ENCODE measurements at places on chromosomes 2 and 18.
A peak's percentile ranks its signal among the peaks of the same experiment; 100 is the strongest.

GRCh38 chr2:203649176-203649814 lies 57.1 kb upstream of the CD28 start:
- no peak for DNase-seq

GRCh38 chr2:58606799-58607198 lies 365.7 kb upstream of the FANCL start:
- DNase-seq, result no peak

DNA sequence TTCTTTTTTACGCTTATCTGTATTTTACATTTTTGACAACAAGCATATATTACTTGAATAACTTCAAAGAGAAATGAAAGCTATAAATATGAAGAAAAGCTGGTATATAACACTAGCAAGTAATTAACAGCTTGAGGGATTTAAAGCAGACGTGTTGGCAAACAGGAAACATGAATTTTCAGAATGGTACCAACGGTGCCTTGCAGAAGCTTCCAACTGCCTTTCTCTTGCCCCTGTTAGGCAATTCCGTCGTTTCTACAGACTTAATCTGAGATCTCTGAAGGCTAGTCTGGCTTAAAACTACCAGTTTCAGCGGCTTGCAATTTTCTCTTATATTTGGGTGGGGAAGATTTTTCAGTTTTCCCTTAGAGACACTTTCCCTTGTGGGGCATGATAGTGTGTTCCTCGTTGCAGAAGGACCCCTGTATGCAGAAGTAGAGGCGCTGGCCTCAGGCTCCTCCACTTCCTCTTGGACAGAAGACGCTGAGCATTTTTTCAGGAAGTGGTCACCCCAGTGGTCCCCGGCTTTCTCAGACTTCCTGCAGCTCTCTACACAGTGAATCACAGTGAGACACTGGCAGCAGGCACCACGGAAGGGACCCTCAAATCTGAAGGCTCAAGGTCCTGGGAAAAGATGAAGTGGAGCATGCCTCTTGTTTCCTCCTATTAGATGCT lies 56.2 kb upstream of the SLC16A14 start:
- peak; percentile 6 for DNase-seq

DNA sequence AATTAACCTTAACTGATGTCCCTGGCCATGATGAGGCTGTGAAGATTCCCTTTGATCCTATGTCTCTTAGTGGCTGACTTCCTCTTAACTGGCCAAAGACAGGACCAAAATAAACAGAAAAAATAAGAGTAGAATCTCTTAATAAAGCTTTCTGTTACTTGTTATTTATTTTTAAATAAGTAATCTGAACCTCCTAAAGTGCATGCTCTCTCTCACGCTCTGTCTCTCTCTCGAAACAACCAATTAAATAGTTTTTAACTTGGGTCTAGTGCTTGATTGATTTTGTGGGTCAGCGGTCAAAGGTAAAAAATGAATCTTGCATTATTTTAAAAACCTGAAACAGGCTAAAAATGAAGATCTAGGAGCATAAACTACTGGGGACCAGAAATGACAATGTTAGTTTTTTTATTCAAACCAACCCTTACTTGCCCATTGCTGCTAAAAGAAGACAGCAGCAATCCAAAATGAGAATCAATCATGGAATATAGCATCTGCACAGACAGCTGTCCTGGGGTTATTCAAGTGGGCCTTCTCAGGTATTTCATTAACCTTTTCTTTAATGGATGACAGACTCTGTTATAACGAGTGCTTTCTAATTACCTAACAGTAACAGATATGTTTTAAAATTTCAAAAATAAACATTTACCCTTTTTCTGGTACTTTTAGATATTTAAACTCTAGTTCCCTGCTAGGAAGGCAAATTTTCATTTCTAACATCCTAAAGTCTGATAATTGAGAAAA lies 11.2 kb downstream of the GAREM1 start:
- DNase-seq, result no peak

DNA sequence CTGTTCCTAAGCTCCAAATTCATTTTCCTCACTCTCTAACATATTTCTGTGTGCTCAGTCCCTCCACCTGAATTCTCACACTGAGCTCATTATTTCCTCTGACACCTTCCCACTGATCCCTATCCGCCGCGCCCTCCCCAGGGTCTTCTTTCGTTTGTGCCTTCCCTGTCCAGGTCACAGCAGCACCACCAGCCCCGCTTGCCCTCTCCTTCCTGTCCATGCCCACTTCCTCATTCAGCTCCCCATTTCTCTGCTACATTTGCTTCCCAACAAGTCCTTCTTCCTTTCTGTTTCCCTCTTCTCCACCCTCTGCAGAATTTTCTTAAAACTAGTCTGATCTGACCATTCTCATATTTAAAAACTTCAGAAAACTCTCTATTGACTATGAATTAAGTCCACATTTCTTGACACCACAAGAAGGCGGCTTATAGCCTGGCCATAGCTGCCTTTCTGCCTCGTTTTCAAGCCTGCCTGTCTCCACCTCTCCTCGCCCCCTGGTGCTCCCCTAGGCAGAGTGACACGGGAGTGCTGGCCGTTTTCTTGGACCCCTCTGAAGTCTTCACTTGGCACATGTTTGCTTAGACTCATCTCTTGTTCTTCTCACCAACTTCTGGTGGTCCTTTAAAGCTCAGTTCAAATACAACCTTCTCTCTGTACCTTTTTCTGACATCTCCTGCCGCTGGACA lies 138.7 kb upstream of the BOD1L2 start:
- no peak for DNase-seq

- DNase-seq, result no peak
Measured at GRCh38 chr2:18209934-18210639, 331.6 kb downstream of the KCNS3 start.

DNA sequence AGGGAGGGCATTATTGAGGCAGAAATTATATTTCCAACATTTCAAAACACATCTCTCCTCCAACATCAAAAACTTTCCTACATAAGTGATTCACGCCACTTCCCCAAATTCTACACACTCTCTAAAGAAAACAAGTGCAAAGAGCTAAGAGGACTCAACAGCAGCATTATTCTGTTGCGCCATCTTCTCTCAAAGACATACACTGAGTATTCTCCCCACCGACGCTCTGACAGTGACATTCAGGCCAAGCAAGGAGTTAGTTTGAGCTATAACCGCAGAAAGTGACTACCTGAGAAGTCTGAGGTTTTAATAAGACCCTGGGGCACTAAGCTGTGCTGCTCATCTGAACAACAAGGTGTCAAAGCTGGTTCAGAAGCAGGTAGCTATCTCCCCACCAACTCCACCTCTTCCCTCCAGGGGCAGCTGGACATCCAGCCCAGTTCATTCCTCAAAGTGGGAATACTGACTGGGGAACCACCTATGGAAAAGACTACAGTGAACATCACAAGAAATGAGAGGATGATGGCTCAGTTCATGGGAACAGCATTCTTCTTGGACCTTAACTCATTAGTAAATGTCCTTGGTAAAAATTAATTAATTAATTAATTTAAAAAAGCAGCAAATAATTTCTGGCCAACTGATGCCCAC lies 309.5 kb upstream of the CCDC68 start:
- no peak for DNase-seq

- DNase-seq, result no peak
Measured at GRCh38 chr2:158723921-158724802, 71.0 kb upstream of the DAPL1 start.

DNA sequence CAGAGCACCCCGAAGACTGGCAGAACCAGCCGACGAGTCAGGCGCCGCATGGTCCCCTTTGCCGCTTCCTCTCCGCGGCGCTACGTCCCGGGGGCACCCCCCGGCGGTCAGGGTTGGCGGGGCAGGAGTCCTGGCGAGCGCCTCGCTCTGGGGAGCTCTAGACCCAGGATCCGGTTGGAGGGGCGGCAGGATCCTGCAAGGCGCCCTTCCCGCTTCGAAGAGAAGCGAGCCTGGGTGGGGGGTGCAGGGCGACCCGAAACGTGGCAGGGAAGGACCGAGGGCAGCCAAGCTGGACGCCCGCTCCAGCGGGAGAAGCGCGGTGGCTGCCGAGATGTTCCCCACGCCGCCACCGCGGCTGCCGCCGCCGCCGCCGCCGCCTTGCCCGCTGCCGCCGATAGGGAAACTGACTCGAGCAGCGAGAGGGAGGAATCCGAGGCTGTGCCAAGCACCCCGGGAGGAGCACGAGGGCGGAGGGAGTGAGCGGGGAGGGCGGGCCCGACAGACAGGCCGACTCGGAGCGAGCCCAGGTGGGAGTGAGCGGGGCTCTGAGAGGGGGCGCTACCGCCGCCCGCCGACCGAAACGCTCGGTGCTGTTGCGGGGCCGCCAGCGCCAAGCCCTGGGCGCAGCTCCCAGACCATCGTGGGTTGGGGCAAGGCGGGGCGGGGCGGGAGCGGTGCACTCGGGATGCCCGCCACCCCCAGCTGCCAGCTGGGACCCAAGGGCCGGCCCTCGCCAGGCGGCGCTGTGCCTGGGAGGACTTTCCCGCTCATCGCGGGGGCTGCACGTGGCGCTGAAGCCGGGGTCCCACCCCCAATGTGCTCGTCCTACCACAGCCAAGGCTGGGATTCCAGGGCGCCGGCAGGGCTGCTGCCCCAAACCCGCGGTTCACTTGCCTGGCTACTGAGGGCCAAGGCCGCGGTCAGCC lies at the start of gene GALNT14:
GALNT14 (minus strand) TSS at position 404 of the 926 bp plus-strand sequence; CDS start at position 50, 354 bp downstream.
- peak; percentile 72 for DNase-seq

DNA sequence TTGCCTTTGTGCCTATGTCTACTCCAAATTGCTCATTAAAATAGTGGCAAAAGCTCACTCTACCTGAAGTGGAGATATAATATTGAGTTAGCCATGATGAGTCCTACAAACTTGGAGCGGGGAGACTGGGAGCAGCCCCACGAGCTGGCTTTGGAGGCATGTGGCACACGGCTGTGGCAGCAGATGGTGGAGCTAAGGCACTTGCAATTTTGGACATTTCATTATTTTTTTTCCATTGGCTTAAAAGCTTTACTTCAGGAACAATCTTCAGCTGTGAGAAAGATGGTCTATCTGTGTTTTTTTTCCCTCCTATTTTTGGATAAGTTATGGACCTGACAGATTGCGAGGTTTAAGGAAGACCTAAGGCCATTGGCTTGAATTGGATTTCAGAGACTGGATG lies 578.3 kb downstream of the CMPK2 start:
- no peak for DNase-seq

GRCh38 chr18:47280121-47280520 lies 28.7 kb upstream of the SKOR2 start:
- DNase-seq, result no peak

DNA sequence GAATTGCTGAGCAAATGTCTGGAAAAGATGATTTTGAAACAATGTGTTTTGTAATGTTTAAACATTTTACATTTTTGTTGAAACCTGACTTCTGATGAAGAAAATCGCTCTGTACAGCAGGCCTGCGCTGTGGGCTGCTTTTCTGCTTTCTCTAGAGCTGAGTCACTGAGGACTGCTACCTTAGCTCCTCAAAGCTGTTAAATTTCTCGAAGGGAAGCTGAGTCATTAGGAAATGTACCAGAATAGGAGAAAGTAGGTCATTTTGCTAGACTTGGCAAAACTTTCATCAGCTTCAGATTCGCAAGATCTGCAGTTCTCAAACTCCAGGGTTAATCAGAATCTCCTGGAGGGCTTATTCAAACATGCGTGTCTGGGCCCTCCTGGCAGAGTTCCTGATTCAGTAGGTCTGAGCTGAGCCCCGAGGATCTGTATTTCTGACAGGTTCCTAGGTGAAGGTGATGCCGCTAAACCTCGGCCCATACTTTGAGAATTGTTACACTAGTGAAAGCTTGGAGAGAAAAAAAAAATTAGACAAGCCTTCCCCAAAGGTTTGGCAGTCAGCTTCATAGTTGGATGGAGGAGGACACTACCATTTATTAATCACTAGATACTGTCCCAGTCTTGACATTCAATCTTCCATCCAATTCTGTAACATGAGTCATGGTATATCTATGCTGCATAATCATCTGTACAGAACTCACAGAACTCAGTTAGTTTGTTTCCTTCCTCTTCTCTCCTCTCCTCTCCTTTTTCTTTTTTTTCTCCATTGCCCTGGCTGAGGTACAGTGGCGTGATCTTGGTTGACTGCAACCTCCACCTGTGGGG lies 297.6 kb downstream of the PARD3B start:
- DNase-seq, result peak; percentile 43

DNA sequence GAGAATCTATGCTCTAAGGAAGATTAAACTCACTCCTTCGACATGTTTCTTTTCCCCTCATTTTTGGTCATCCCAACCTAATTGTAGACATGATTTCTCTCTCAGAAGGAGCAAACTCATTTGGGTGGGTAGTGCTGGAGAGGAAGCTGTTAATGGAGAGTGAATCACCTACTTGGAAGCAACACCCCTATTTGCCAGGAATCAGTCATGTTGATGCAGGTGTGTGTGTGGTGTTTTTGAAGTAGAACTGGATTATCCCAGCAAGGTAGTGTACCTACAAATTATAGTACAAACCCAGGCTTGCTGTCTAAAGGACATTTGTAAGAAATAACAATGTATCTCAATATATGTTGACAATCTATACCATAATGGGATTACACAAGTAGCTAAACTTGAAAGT lies 186.4 kb downstream of the EPHA4 start:
- no peak for DNase-seq

GRCh38 chr2:1681323-1682180 lies 62.8 kb downstream of the PXDN start:
- DNase-seq, result no peak

DNA sequence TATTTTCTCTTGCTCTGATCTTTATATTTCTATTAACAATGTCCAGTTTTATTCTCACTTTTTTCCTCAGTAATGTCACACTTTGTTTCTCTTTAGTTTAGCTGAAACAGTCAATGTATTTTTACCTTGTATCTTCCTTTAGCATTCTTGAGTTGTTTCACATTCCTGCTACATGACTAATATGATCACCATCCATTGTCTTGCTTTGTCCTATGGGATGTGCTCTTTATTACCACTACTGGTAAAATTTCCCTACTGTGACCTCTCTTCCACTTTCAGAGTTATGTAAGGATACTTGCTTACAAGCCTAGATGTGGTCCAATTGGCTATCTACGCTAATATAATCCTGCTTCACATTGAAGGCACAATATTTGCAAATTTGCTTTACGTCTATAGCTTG lies 457.9 kb downstream of the PIK3C3 start:
- no peak for DNase-seq

GRCh38 chr2:239502430-239503186 lies 101.8 kb upstream of the HDAC4 start:
- no peak for DNase-seq

DNA sequence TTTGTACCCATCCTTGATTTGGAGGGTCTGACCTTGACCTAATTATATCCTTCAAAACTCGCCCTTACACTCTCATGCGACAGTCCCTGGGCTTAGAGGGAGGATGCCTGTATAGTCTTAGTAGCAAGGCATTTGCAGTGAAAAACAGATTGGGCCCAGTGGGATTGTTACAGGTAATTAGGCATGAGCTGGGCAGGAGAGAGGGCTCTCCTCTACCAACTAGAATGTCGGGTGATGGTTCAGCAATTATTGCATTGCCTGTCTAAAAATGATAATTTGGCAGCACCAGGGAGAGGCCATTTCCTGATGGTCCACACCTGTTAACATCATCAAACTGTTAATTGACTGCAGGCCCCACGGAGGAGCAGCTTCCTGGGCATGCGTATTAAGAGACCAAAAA lies 32.4 kb downstream of the COMMD1 start:
- DNase-seq, result no peak

DNA sequence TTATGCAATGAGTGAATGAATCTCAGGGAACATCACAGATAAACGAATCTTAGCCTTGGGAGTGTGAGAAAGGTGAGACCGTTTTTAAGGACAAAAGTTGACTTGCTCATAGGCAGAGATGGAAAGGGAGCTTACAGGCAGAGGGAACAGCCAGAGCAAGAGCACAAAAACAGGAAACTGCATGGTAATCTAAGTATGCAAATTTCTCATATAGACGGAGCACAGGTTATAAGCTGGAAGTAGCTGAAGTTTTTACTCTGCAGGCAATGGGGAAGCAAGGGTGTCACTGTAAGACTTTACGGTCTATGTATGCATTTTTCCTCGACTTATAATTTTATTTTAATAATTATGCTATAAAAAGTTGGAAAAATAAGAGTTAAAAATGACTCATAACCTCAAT lies 44.8 kb upstream of the STRN start:
- no peak for DNase-seq
